ENCODE measurements at places on chromosomes 3 and 15.

DNA sequence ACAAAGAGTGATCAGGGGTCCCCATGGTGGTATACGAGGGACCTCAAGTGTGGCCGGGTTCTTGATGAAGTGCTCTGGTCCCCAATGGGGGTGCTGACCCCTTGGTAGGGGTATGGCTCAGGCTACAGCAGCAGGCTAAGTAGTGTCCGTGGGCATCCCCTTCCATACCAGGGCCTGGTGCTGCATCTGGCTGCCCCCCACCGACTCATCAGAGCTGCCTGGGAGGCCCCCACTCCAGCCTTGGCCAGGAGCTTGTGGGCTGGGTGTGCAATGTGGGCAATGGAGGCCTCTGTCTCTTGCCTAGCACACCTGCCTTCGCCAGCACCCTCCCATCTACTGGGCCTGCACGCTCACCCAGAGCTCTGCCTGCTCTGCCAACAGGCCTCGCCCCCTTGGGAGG, 59.0 kb upstream of the SEC13 start:
- DNase-seq = no peak

DNA sequence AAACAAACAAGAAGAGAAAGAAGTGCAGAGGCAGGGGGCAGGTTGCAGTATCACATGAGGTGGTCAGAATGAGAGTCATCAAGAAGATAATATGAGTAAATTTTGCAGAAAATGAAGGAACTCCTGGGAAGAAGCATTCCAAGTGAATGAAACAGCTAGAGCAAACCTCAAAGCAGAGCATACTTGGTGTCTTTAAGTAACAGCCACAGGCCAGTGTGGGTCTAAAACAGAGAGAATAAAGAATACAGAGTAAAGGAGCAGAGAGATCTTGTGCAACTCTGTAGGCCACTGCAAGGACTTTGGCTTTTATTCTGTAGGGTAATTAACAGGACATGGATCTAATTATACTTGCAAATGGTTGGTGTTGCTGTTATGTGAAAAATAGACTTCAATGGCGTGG, 81.3 kb downstream of the STAC start:
- DNase-seq = no peak

GRCh38 chr15:42511007-42511391, 15.6 kb downstream of the SNAP23 start:
- DNase-seq = no peak

- DNase-seq = no peak
Observed at GRCh38 chr3:126928921-126929474, 53.9 kb upstream of the PLXNA1 start.

- DNase-seq = no peak
Observed at GRCh38 chr3:48738144-48738536, 21.1 kb upstream of the IP6K2 start.

All from NCI-H524 treated with DMSO at 0.1 percent for 48 hours (cell line).